ENCODE measurements at places on chromosomes 5 and 9.

GRCh38 chr5:62263401-62263800 is 42.6 kb upstream of the KIF2A start:
- no peak for DNase-seq

DNA sequence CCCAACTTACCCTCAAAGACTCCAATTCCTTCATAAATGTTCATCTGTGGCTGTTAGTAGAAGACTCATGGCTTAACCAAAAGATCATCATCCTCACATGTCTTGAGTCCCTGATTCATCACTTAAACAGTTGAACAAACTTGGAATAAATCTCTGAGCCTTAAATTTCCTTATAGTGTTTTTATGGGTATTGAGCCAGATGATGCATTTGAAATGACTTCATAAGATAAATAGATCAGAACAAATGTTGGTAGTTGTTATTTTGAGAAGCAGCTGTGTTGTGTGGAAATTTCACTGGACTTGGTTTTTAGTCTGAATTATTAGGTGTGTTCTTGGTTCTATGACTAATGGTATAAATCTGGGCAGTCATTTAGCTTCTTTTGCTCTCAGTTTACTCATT is 236.2 kb downstream of the NNT start:
- no peak for DNase-seq

DNA sequence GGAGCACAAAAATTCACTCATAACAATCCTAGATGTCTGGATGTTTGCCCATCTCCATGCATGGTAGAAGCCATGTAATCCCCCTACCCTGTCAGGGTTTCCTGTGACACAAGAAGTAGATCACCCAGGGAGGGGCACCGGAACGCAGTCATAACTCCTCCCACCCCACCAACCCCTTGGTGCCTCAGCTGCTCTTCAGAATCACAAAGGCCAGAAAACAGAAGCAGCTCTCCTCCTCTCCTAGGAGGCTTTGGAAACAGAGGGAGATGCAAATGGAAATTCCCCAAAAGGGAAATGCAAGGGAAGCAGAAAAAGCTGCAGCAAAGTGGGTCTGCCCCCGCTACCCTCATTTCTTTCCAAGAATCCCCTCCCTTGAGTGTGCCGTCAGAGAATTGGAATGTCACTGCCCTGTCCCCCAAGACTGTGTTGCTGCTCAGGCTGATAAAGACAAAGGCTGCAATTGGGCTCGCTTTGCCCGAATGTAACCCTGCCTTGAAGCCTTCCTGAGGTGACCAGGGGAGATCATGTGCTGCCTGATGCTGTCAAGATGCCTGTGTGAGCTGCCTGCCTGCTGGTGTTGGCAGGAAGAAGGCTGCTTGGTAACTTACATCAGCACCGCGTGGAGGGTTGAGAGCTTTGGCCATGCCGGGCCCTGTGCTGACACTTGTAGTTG is 65.5 kb upstream of the ABCA1 start:
- no peak for DNase-seq

DNA sequence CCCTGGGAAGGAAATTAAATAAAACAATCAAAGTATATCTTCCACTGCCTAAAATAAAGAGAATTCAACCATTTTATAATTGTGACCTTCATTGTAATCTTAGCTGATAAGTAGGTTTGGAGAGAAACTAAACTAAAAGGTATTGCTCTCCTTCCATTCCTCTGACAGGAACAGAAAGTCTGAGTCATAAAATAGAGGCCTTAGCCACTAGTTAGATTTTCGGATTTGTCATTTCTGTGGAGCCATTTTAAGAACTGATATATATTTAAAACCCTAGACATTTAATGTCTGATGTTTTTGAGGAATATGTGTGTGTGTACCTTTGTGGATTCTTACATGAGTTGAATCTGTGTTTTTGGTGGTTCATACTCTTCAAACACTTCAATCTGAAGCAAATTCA is 11.8 kb upstream of the TMC1 start:
- no peak for DNase-seq

DNA sequence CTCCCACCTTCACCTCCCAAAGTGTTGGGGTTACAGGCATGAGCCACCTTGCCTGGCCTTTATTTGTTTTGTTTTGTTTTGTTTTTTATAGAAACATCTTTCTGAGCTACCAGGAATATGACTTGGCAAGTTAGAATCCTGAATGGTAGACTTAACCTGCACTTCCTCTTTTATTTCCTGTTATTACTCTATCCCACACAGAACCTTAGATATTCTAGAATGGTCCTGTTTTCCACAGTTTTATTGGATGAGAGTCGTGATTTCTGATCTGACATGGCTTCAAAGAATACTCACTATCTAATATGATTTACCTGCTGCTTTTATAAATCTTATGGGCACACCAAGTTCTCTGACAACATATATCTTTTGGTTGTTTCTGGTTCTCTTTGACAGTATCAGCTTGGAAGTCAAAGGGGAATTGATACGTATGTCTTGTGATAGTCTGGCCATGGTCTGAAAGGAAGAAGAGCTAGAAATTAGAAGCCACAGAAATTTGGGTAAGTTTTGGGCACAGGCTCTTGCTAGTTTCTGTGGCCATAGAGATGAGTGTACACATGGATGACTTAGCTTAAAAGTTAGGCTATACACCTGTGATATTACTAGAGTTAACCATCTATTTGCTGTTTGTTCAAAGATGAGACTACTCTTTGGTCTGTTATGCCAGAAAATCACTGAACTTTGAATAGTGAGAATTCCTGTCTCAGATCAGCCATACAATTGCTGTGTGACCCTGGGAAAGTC is 4.7 kb upstream of the PANK3 start:
- DNase-seq = no peak

DNA sequence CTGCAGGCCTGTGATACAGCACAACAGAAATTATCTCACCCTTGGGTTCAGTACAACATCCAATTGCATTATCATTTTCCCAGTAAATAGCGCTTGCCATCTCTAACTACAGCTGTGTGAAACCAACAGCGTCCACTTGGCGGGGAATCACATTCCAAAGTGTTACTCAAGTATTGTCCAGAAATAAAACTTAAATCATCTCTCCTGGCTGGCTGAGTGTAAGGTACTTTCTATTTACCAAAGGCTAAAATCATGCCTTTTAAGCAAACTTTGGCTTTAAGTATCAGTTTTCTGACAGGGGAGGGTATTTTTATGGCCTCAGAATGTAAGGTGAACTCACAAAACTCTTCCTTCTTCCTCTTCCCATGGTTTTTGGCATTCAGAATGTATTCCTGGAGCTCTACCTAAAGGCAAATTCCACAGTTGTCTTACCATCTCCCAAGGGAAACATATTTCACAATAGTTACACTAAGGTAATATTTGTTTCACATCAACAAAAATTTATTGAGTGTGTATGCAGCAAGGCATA is 205.6 kb upstream of the MPDZ start:
- DNase-seq = peak; percentile 9

DNA sequence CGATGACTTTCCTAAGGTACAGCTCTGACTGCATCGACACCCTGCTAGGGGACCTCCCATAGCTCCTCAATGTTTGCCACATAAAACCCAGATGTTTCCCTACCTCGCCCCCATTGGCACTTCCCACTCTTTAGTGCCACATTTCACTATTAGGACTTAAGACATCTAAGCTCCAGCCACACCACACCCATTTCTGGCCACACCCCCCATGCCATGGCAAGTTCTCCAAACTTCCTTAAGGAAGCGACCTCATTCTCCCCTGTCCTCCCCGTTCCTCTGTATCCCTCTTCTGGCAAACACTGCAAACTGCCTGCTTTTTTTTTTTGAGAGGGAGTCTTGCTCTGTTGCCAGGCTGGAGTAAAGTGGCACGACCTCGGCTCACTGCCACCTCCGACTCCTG is 62.9 kb downstream of the USP20 start:
- DNase-seq = no peak

- no peak for DNase-seq
Measured at GRCh38 chr5:56527174-56527573, 288.2 kb upstream of the MAP3K1 start.

GRCh38 chr5:125200866-125201373 is 454.5 kb upstream of the ZNF608 start:
- DNase-seq = no peak

DNA sequence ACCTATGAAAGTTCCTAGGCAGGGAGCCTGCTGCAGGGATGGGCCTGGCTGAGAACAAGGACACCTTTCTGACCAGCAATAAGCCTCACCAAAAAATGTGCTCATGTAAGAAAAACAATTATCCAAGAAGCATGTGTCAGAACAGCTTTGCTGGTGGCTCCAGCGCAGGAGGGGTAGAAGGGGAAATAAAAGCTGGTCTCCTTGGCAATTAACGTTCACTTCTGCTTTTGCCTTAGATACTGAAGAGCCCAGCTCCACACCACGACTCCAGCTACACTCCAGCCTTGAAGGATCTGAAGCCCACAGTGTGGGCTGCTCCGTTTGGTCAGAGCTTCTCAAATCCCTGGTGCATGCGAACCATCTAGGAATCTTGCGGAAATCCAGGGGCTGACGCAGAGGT is 107.6 kb upstream of the PHYKPL start:
- DNase-seq = no peak

DNA sequence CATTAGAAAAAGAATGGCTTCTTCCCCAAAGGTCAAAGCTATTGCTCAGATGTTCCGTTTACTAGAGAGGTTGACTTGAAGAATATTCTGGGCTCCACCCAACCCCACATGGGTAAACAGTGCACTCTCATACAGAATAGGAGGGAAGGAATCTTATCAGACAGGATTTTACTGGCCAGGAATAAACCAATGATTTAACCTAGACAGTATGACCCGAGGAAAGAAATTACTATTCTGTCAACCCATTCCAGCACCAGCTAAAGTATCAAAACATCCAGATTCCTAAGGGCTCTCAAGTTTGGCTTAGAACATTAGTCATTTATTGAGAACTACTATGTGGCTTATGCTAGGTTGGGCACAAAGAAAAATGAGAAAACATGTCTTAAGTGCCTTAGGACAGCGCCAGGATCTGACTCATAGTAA is 493.6 kb upstream of the KLF4 start:
- DNase-seq = no peak

DNA sequence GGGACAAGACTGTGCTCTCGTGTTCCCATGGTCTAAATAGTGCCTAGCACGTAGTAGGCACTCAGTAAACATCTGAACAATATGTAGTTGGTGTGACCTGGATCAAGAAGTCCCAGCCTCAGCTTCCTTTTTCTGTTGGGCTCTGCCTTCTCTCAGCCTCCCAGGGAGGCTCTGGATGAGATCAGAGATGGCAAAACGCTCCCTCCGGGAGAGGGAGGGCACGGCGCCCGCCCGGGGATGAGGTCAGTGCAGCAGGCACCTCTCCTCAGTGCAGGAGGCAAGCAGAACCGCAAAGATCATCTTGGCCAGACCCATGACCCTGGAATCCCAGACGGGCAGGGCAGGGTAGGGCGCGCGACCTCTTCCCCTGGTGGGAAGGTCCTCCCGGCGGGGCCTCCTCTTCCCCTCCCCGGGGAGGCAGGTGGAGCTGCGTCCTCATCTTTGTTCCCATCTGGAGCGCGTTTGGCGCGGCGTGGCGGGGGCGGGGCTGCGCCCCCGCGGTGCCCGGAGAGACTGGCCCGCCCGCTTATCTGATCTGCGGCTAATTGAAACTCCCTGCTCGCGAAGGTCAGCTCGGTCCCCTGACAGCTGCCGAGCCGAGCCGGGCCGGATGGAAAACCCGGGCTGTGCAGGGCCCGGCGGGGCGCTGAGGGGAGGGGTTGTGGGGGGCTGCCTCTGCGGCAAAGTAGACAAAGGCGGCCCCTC is 60.9 kb downstream of the CXXC5 start:
- DNase-seq = peak; percentile 71

DNA sequence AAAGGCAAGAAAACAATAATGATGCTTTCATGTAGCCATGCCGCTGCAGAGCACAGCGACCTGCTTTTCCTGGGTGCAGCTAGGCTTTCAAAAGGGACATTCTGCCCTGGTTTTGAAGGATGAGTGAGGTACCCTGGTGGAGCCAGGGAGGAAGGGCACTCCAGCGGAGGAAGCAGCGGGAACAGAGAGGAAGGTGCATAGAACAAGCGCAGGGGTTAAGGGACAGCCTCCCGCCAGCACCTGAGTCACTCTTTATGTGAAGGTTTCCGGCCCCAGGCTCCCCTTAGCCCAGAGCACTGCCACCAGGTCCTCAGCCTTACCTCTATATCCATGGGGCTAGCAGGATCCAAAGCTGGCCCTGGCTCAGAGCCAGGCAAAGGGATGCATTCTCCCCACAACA is 221.1 kb downstream of the CDK5RAP2 start:
- no peak for DNase-seq

DNA sequence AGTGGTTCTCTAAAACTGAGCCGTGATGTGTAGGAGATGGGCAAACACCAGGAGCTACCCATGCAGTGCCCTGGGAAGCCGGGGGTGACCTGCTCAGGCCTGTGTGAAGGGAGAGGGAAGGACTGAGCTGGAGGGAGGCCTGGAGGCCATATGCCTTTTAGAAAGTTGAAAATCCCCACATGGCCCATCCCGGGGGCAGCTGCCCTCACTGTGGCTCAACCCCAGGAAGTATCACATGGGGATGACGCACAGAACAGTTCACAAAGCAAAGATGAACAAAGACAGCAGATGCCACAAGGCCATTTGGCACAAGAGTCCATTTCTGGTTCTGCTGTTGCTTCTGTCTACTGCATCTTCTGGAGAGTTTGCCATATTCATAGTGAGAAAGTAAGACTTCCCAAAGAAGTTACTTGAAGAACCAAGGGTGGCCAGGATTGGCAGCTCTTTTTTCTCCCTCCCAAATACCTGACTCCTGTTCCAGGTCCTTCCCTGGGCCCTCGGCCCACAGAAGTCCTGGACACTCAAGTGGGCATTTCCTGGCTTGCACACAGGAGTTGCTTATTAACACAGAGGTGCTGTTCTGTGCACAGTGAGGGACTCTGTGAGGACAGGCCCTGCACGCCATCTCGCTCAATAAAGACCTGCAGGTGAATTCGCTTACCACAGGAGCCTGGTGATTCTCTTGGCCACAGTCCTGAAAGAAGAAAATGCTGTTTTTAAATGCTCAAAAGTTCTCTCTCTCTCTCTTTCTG is 25.1 kb downstream of the ACSL6 start:
- DNase-seq = no peak

GRCh38 chr5:123717139-123717538 is 205.2 kb downstream of the CSNK1G3 start:
- DNase-seq = no peak

DNA sequence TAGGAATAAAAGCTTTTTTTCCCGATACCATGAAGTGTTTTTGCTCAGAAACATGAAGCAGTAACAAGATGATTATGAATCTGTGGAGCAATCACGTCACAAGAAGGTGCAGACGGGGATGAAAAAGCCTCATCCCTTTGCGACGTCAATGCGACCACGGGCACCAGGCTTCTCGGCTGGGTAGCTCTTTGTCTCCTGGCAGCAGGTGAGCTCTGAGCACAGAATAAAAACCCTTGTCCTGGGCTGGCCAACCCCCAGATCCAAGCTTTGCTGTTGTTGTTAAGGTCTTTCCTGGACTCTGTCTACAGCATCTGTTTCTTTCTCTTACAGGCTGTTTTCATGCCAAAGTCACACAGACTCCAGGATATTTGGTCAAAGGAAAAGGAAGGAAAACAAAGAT is 113.8 kb downstream of the ANKRD18B start:
- no peak for DNase-seq

- DNase-seq = no peak
Measured at GRCh38 chr5:141494761-141495452, 6.0 kb downstream of the PCDHGC5 start.

- no peak for DNase-seq
Measured at GRCh38 chr5:172194985-172195774, 1.2 kb downstream of the EFCAB9 start.

All from GOT3 (cell line).